Esophagus mucosa (tissue), 1 donor: ENCODE measurements at places on chromosomes 6 and 20. TPM values are rescaled to one million over a fixed set of nuclear protein-coding genes. Genes with fewer than 3 reads are reported as not detected.

DNA sequence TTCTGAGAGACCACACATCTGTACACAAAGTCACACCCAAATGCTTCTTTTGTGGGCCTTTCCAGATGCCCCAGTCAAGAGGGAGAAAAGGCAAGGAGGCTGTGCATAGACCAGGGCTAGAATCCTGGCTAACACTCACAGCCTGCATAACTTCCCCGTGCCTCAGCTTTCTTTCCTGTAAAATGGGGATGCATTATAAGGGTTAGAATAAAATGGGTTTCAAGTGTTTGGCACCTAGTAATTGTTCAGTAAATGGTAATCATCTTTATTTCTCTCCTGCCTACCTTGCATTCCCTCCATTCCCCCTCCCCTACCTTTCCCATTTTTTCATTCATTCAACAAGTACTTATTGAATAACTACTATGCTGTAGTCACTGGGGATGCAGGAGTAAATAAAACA is 29.4 kb downstream of the UNC5CL start:
- ATAC-seq, result no peak

GRCh38 chr20:48478370-48478769 is 349.4 kb downstream of the PREX1 start:
- ATAC-seq, result no peak

GRCh38 chr6:114592506-114592905 is 249.7 kb upstream of the HS3ST5 start:
- ATAC-seq, result no peak

DNA sequence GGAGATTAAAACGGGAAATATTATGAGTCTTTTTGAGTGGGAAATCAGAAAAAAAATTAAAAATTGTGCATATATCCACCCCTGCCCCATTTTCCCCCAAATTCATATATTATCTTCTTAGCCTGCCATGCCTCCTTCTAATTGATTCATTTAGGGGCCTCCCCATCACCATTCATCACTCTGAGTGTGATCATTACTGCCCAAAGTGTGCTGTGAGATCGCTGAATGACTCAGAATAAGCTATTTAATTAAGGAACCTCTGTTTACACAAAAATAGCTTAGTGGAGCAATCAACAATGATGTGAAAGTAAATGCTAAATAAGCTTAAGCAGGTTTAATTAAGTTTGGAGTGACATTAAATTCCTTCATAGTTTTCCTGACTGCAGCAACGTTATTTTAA is 645.5 kb downstream of the GRIK2 start:
- no peak for ATAC-seq

- no peak for ATAC-seq
Observed at GRCh38 chr6:110266996-110267395, 86.8 kb downstream of the CDC40 start.

- ATAC-seq, result no peak
Observed at GRCh38 chr20:46073443-46073842, 16.3 kb downstream of the NCOA5 start.

DNA sequence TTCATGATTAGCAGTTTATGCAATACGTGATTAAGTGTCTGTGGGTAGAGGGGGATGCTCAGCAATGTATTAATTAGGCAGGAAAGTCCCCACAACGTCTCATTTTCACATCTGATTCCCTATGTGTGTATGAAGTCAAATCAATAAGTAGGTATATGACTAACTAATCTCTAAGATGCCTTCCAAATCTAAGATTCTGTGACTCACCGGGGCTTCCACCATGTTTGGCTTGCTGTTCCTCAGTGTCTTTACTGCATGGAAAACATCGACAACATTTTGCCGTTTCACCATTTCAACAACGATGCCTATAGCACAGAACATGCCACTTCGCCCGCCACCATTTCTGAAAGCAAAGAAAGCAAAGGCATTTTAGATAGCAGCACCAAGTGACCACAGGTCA is 72.0 kb upstream of the THEMIS start:
- ATAC-seq, result no peak

GRCh38 chr20:58286729-58287128 is 22.8 kb upstream of the RAB22A start:
- ATAC-seq, result no peak

DNA sequence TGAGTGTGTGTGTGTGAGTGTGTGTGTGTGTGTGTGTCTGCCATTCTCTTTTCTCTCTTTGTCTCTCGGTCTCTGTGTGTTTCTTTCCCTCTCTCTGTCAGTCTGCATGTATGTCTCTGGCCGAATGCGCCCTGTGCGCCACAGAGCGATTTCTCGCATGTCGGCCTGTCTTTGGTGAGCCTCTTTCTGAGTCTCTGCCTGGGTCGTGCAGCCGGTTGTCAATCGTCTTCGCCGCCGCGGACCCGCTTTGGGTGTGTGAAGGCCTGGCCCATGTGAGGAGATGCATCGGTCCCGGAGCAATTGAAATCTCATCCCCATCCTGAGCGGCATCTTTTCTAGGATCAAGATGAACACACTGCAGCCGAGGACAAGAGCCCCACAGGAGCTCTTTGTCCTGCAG is 1567.2 kb upstream of the DEFB115 start:
- no peak for ATAC-seq

GRCh38 chr6:52104979-52105378 is 17.6 kb upstream of the PKHD1 start:
- ATAC-seq, result no peak

DNA sequence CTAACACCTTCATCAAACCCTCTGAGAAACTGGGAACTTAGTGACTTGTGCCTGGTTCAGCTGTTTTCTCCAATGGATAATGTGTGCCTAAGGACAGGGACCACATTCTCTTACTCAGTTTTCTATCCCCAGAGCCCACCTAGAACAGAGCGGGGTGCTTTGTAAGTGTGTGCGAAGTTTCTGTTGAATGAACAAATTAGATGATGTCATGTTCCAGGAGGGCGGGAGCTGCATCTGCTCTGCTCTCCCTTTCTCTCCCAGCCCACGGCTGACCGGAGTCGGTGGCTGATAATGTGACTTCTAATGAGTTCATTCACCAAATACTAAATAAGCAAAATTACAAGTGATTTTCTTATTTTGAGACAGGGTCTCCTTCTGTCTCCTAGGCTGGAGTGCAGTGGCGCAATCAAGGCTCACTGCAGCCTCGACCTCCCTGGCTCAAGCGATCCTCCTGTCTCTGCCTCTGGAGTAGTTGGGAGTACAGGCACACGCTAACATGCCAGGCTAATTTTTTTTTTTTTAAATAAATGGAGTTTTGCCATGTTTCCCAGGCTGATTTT is 60.7 kb upstream of the FNDC1 start:
- no peak for ATAC-seq

GRCh38 chr6:37551002-37551401 is 51.3 kb upstream of the CCDC167 start:
- no peak for ATAC-seq

- ATAC-seq, result peak; percentile 57
Observed at GRCh38 chr6:118724211-118724610, 72.8 kb upstream of the CEP85L start.

GRCh38 chr6:145891565-145891964 is 72.6 kb downstream of the SHPRH start:
- ATAC-seq, result no peak

DNA sequence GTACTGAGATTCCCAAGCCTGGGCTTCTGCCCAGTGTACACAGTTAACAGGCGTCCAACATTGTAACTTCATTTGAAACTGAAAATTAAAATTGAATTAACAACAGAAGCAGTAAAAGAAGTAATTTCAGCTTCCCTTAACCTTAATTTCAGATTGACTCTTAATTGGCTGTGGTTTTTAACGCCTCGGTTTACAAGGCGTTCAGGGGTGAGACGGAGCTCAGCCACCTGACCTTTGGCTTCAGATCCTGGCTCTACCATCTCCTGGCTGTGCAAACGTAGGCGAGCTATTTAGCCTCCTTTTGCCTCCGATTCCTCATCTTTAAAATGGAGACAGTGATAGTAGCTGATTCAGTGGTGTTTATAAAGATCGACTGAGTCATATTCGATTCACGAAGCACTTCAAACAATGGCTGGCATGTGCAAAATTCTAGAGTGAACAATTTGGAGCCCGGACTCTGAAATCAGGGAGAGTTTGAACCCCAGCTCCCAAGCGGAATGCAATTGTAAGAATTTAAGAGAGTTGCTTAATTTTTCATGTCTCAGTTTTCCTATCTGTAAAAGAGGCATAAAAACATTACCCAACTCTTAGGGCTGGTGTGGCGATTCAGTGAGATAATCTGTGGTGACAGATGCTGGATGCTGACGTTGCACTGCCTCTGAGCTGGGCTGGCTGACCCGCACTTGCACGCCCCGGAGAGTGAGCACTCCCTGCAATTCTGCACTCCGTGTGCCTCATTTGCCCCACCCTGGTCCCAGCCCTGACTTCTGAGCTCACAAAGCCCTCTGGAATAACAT is 23.5 kb upstream of the OCSTAMP start:
- ATAC-seq, result no peak

- peak; percentile 83 for ATAC-seq
Observed at GRCh38 chr6:46637145-46637544, 15.5 kb downstream of the CYP39A1 start.

DNA sequence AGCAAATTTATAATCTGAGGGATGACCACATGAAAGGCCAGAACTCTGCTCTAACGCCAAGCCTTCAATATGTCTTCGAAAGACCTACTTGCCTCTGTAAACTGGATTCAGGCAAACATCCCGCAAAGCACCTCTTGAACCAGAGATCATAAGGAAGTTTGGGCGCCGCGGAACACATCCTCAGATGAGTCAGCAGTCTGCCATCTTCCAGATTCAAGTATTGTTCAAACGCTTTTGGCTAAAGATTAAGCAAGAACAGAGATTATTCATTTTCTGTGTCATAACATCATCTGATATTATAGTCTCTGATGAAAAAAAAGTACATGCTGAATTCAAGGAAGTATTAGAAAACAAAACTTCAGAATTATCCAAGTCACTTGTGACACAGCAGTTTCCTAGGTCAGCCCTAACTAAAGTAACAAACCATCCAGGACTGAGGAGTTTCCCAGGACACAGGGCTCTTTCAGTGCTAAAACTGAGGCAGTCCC is 20.8 kb downstream of the TBC1D7 start:
- peak; percentile 80 for ATAC-seq

DNA sequence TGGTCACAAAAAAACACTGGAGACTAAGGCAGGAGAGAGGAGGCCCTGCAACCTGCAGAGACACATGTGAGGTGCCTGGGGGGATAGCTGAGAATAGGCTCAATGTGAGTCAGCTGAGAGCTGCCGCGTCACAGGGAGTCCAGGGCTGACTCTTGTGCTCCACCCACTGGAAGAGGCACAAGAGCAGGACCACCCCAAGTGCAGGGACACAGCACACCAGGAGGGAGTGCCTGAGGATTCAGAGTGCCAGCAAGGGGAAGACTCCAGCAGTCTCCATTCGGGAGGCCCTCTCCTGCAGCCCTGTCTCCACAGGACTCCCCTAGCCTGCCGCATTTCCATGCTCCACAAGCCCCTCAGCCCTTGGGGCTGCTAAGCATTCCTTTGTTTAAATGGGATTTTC is 105.5 kb downstream of the HUS1B start:
- peak; percentile 79 for ATAC-seq

DNA sequence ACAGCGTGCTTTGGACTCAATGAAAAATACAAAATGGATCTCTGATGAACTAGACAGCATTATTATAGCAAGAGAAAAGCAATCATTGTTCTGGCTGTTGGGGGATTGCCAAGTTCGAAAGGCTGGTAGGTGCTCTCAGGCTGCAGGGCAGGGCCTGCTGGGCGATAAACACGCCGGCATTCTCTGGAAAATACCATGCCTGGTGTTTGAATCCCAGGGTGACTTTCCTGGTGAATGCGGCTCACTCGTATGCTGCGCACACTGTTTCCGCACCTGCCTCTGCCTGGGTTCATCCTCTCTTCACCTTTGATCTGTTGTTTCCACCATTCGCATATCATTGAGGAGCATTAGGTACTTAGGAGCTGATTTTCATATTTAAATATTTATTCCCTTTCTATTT is 37.4 kb downstream of the GCNT2 start:
- no peak for ATAC-seq

- ATAC-seq, result peak; percentile 68
Observed at GRCh38 chr20:31785089-31785488, 34.1 kb upstream of the MYLK2 start.

DNA sequence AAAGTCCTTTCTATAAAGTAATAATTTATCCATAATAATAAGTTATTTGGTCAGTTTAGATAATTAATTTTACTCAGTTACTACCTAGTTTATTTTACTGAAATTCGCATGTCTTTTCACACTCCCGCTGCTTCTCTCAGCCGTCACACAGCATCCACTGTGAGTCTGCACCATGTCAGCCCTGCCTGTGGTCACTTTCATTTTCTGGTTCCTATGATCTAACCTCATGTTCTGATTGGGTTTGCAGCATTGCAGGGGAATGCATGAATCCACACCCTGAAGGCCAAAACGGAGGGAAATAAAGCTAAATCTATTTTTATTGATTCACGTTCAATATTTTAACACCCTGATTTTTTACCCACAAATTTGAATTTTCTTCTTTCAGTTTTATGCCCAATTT is 47.4 kb downstream of the PDE10A start:
- ATAC-seq, result no peak

GRCh38 chr6:6392214-6393068 is 72.0 kb upstream of the F13A1 start:
- no peak for ATAC-seq

- ATAC-seq, result peak; percentile 77
Observed at GRCh38 chr6:116557893-116558292, 4.3 kb downstream of the CALHM4 start.

- ATAC-seq, result peak; percentile 72
Observed at GRCh38 chr6:15431762-15432483, 186.1 kb downstream of the JARID2 start.

GRCh38 chr6:101266063-101266462 is 127.4 kb upstream of the GRIK2 start:
- no peak for ATAC-seq

DNA sequence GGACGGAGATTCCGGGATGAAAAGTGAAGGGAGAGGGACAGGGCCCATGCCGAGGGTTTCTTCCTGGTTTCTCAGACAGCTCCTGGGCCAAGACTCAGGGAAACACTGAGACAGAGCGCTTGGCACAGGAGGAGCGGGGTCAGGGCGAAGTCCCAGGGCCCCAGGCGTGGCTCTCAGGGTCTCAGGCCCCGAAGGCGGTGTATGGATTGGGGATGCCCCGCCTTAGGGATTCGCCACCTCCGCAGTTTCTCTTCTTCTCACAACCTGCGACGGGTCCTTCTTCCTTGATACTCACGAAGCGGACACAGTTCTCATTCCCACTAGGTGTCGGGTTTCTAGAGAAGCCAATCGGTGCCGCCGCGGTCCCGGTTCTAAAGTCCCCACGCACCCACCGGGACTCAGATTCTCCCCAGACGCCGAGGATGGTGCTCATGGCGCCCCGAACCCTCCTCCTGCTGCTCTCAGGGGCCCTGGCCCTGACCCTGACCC is 55.0 kb upstream of the HLA-A start:
- ATAC-seq, result peak; percentile 47

- ATAC-seq, result peak; percentile 39
Observed at GRCh38 chr6:88641178-88641903, 322.1 kb downstream of the RNGTT start.

ISM1 gene
- total RNA-seq, result 1.7 TPM

ELOVL4 gene
- total RNA-seq, result 6.8 TPM

VSX1 gene
- not detected for total RNA-seq

SPDEF gene
- total RNA-seq, result 0.44 TPM

FOXC1 gene
- total RNA-seq, result 6.5 TPM

LAMA4 gene
- total RNA-seq, result 8.0 TPM

RPS18 gene
- total RNA-seq, result 3,499 TPM

BCAS4 gene
- 0.96 TPM for total RNA-seq

OR2H1 gene
- total RNA-seq, result not detected

MOXD1 gene
- 31.4 TPM for total RNA-seq

LGSN gene
- not detected for total RNA-seq

RAET1L gene
- total RNA-seq, result 30.4 TPM

BTNL2 gene
- not detected for total RNA-seq

XKR7 gene
- not detected for total RNA-seq

TULP1 gene
- total RNA-seq, result not detected

ZNF322 gene
- total RNA-seq, result 6.4 TPM

TFAP2D gene
- not detected for total RNA-seq

MYT1 gene
- total RNA-seq, result not detected
